ENCODE measurements at places on chromosomes 3 and 15.

GRCh38 chr3:58429657-58430056 lies 4.0 kb downstream of the PDHB start:
- DNase-seq: no peak

DNA sequence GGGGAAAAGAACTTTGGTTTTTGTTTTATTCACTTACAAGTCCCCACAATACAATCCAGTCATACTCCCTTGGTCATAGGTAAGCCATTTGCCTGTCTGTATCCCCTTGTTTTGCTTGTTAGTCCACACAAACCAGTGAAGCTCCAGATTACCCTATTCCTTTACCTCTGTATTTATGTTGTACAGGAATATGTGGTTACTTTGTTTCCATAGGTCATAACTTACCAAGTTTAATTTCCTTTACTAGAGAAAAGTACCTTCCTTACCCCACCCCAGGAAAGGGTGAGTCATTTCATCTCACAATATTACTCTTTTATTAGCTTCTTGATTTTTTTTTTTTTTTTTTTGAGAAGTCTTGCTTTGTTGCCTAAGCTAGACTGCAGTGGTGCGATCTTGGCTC lies 113.4 kb upstream of the LRRFIP2 start:
- no peak for DNase-seq

DNA sequence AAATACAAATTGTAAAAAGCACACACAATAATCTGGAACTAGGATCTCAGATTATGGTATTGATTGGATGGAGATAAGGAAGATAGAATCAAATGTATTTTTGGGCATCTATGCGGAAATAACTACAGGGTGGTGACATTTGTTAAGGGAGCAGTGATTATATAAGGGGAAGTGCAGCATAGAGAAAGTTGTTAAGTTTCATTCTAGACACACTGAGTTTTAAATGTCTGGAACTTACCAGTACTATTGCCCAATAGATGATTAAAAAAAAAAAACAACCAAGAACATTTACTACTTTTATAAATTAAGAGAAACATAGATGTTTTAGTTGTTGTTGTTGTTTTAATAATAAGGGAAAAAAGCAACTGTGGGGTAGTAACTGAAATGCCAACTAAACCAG lies 32.1 kb upstream of the C3orf38 start:
- DNase-seq: no peak

DNA sequence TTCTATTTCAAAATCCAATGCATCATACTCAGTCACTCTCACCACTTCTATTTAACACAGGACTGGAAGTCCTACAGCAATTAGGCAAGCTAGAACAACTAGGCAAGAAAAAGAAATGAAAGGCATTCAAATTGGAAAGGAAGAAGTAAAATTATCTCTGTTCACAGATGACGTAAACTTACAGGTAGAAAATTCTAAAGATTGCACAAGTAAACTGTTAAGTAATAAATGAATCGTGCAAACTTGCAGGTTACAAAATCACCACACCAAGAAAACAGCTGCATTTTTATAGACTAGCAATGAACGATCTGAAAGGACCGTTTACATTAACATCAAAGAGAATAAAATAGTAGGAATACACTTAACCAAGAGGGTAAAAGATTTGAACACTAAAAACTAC lies 36.2 kb downstream of the CHST2 start:
- DNase-seq: no peak

GRCh38 chr15:54576298-54576935 lies 598.2 kb downstream of the UNC13C start:
- no peak for DNase-seq

All from left renal pelvis (tissue), 4 donors.